ENCODE measurements at places on chromosomes 1 and 21. TPM values are rescaled to one million over a fixed set of nuclear protein-coding genes. Genes with fewer than 3 reads are reported as not detected.

The LRIG2 gene
- total RNA-seq: 3.0 TPM

The PKP1 gene
- 0.08 TPM for total RNA-seq

The BGLAP gene
- total RNA-seq: not detected

The SDCCAG8 gene
- total RNA-seq: 46.8 TPM

The MROH9 gene
- not detected for total RNA-seq

The ABCA4 gene
- 0.01 TPM for total RNA-seq

The MLLT11 gene
- 10.3 TPM for total RNA-seq

The INSRR gene
- total RNA-seq: not detected

The C1orf159 gene
- 13.8 TPM for total RNA-seq

The KRTAP12-2 gene
- not detected for total RNA-seq

The OXCT2 gene
- 0.60 TPM for total RNA-seq

The LCE3D gene
- 1.3 TPM for total RNA-seq

The LCK gene
- total RNA-seq: not detected

The TMEM240 gene
- 0.52 TPM for total RNA-seq

The NR1I3 gene
- not detected for total RNA-seq

The OR6N2 gene
- total RNA-seq: not detected

The SPRR5 gene
- total RNA-seq: not detected

The WNT4 gene
- 0.67 TPM for total RNA-seq

The ALX3 gene
- total RNA-seq: not detected

The KCNE2 gene
- total RNA-seq: not detected

The OR2L5 gene
- not detected for total RNA-seq

The CYP4Z1 gene
- total RNA-seq: not detected

The CA6 gene
- not detected for total RNA-seq
